ENCODE measurements at places on chromosomes 12 and 14.

DNA sequence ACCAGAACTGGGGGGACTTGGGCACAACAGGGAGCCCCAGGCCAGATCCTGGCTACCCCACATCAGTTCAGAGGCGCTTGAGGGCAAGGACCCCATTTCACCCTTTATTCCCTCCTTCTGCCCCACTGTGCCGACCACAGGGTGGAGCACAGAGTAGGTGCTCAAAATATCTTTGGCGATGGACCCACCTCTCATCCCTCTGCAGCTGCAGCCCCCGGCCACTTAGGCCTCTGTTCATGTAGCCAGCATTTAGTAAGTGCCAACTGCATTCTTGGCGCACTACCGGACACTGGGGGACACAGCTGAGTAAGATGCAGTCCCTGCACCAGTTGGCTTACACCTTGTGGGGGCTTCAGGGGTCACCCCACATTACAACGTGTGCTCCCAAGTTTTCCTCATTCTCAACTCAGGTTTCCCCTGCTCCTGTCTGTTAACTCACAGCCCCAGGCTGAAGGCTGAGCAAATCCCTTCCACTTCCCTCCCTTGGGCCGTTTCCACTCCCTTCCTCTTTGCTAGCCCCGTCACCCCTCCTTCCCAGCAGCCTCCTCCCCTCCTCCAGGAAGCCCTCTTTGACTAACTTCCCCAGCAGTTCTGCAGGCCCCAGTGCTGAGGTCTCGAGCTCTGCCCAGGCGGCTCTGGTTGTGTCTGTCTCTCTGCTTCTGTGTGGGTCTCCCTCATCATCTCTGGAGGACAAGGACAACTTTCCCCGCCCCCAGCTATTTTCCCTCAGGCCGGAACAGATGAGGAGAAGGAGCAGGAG, 26.5 kb downstream of the KRT80 start:
- DNase-seq = no peak

- no peak for DNase-seq
These were observed 14.4 kb downstream of the PPTC7 start for GRCh38 chr12:110568752-110569151.

DNA sequence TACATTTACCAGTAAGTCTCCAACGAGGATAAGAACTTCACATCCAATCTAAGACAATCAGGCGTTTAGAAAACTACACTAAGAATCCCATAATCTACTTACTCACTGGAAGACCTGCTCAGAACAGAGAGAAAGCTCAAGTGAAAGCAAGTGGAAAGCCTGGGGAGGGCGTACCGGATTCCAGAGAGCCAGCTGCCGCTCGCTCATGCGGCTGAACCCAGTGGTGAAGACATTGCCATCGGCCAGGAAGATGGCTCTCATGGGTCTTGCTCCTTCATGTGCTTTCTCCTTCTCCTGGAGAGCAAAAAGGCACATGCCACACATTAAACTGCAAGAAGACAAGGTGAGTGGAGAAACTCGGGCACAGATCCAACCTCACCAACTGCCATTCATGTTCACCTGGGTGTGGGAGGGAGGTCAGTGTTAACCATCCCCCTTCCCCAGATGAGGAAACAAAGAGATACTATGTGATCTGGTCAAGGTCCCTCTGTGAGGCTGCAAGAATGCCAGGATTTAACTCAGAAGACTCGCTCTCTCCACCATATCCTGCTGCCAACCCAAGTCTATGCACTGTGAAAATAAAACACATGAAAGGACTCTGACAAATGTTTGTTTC, 23.5 kb upstream of the SELPLG start:
- no peak for DNase-seq

GRCh38 chr14:37637341-37637740, 41.9 kb downstream of the TTC6 start:
- DNase-seq = no peak

DNA sequence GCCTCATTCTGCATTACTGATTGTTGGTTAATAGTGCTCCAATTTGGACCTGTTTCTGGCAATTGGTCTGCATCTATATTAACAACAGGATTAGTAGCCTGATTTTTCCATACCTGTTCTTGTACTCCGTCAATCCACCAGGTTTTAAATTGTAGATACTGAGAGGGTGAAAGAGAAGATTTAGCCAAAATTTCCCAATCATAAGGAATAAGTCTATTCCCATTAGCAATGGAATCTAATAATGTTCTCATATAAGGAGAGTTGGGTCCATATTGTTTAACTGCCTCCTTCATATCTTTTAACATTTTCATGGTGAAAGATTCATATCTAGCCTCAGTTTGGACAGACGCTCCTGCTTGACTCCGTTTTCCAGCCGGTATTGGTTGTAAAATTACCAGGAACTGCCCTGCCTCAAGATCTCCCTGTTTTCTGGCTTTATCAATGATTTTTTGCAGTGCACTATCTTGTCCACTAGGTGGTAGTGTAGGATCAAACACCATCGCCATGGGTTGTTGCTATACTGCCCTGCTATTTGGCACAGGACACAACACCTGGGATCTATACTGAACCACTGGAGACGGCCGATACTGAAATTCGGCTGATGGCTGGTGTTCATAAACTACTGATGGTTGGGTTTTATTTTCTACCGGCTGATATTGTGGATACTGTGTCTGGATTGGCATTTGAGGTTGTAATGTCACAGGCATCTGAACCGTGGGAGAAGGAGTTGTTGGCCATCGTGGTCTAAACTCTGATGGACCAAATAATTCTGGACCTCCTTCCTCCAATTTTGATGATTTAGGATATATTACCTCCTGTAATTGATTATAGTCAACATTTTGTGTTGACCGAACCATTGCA, 25.2 kb downstream of the DHRS4L2 start:
- DNase-seq = peak; percentile 40
